T-helper 2 cell (primary cell): ENCODE measurements at places on chromosomes 12 and 14.

GRCh38 chr12:27271206-27271605 lies 27.1 kb downstream of the STK38L start:
- no peak for DNase-seq

- DNase-seq = peak; percentile 56
These were observed 21.7 kb downstream of the TMBIM6 start for GRCh38 chr12:49763006-49763591.

GRCh38 chr14:66508846-66509621 lies 1.1 kb downstream of the GPHN start:
- DNase-seq = peak; percentile 18

DNA sequence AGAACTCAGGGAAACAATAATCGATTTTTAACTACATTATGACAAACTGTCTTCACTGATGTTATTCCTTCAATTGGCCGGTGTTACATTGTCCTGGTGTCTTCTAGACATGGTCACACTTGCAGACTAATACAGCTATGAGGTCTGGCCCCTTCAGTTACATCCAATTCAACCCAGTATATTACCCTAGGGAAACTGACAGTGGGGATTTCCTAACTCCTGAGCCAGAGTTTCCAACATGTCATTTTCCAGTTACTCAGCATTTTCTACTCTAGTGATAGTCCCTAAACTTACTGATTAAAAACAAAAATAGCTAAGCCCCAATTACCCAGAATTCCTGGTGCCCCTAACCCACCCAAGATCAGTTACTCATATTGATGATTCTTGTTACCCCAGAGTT lies 21.1 kb downstream of the IFNG start:
- DNase-seq = no peak

- no peak for DNase-seq
These were observed 307.4 kb upstream of the NOVA1 start for GRCh38 chr14:26905229-26905628.

DNA sequence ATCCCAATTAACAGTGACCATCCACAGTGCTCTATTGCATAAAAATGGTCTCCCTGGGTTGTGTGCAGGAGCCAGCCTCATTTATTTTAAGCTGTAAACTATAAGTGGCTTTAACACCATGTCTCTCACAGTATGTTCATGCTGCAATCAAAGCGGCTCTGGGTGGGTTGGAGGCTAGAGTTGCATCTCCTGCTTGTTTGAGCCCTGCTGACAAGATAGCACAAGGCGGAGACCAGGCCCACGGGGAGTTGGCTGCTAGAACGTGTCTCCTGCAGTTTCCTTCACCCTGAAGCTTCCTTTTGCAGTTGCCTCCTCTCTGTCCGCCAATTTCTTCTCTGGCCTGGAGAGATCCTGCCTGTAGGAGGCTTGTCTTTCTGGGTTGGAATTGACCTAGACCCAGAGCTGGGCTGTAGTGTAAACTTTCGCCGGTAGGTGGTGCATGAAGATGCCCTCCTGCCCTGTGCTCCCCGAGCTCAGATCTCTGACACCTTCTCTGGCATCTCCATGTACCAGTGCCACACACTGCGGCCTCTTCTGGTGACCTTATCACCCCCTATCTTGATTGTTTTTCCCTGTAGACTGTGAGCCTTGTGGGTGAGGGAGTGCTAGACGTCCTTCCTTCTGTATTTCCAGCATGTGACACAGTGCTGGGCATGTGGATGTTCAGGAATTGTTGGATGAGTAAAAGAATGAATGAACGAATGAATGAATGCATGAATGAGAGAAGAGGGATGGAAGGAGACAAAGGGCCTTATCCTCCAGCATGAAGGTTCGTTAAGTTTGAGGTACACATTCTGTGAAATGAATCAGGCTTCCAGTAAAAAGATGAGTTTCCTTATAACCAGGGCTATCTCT lies 10.4 kb downstream of the OTUB2 start:
- DNase-seq = peak; percentile 41

DNA sequence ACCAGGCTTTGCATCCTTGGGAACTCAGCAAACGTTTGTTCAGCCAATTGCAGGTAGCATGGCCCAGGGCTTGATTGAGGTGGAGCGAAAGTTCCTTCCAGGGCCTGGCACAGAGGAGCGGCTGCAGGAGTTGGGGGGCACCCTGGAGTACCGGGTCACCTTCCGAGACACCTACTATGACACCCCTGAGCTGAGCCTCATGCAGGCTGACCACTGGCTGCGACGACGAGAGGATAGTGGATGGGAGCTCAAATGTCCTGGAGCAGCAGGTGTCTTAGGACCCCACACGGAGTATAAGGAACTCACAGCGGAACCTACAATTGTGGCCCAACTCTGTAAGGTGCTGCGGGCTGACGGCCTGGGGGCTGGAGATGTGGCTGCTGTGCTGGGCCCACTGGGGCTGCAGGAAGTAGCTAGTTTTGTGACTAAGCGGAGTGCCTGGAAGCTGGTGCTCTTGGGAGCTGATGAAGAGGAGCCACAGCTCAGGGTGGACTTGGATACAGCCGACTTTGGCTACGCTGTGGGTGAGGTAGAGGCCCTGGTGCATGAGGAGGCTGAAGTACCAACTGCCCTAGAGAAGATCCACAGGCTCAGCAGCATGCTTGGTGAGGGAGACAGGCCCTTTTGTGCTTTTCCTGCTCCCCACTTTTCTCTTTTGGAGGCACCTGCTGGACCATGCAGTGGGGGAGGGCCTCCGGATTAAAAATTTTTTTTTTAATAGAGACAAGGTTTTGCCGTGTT lies 799 bp downstream of the THTPA start:
- no peak for DNase-seq
